ENCODE measurements at places on chromosomes 13 and 19.

DNA sequence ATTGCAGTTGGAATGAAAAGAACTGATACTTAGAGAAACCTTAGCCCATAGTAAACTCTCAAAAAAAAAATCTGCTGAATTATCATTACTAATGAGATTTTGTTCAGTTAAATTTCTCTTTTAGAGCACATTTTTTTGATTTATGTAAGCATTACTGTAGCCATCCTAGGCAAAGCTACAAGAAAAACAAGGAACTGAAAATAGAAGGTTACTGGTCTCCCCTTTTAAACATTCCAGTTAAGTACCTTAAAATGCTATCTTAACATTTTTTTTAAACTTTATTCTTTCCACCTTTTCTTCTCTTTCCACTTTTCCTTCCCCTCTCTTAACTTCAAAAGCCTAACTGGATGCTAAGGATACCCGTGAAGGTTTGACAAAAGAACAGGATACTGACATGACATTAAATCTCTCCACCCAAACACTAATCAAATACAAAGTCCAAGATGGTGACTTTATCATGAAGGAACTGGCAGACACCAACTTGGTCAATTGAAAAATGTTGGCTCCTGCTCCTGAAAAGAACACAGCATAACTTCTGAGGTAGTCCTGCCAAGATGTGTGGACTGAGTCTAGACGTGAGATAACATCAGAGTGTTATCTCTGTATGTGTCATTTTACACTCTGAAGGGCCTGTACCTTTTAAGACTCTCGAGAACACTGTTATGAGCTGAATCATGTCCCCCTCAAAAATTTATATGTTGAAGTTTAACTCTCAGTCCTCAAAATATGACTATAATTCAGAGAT is 29.5 kb upstream of the SACS start:
- DNase-seq, result no peak

DNA sequence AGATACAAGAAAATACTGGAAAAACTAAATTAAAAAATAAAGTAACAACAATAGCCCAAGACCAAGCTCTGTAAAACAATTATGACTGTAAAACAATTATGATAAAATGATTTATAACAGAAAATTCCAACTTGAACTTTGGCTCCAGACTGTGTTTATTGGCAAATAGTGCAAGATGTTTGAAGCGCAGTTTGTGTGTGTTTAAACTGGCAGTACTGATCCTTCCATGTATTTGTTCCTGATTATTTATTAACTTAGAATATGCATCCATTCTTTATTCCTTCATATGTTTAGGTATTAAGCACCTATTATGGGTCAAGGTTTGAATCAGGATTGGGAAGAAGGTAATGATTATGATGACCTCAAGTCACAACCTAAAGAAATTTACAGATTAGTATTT is 37.8 kb downstream of the ZNF582 start:
- DNase-seq, result no peak

- no peak for DNase-seq
Observed at GRCh38 chr13:100552755-100553154, 35.8 kb downstream of the GGACT start.

- no peak for DNase-seq
Observed at GRCh38 chr13:28128030-28128429, 10.3 kb upstream of the PAN3 start.

GRCh38 chr19:1263188-1263587 is 5.9 kb upstream of the CIRBP start:
- no peak for DNase-seq

GRCh38 chr13:60000976-60001375 is 162.8 kb downstream of the DIAPH3 start:
- DNase-seq, result no peak

GRCh38 chr19:54160182-54160811 is 776 bp upstream of the LENG1 start:
- no peak for DNase-seq

- DNase-seq, result no peak
Observed at GRCh38 chr13:84654654-84655275, 772.5 kb upstream of the SLITRK1 start.

DNA sequence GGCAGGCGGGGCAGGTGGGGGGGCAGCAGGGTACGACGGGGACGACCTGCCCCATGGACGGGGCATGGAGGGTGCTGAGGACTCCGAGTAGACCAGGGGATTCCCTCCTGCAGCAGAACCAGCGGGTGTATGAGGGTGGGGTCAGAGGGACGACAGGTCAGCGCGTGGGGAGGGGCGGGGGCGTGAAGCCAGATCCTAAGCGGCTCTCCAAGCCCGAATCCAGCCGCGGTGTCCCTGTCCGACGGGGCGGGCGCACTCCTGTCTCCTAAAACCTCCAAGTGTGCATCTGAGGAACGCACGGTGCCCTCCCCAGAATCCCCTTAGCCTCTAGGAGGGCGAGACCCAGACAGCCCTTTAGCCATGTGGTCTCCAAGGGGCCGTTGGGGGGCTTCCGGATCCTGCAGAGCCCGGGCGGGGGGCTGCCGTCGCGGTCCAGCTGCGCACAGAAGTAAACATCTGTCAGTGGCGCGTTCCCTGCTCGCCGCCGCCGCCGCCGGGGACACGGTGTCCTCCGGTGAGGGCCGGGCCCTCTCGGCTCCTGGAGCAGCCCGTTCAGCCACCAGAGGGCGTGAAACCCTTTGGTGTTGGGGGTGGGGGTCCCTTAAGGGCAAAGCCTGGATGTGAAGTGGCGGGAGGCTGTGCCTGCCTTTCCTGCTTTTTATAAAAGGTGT is 730 bp downstream of the NRTN start:
- DNase-seq, result no peak

GRCh38 chr13:28636677-28637317 is 22.1 kb upstream of the POMP start:
- peak; percentile 36 for DNase-seq

GRCh38 chr13:48806522-48806921 is 152.8 kb downstream of the CYSLTR2 start:
- DNase-seq, result no peak

DNA sequence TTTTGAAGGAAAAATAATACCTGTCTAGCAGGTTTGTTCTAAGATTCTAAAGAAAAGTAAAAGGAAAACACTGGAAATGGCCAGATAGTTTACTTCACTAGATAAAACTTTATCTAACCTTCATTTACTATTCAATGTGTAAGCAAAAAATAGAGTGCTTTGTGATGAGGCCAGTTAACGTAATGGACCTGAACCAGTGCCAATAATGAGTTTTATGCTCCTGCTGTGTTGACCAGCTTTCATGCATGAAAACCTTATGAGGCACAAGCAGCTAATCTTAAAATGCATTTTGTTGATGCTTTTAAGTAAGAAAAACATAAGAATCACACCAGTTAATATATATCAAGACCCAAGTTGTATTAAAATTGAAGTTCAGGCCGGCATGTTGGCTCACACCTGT is 617.2 kb upstream of the GPC6 start:
- no peak for DNase-seq

DNA sequence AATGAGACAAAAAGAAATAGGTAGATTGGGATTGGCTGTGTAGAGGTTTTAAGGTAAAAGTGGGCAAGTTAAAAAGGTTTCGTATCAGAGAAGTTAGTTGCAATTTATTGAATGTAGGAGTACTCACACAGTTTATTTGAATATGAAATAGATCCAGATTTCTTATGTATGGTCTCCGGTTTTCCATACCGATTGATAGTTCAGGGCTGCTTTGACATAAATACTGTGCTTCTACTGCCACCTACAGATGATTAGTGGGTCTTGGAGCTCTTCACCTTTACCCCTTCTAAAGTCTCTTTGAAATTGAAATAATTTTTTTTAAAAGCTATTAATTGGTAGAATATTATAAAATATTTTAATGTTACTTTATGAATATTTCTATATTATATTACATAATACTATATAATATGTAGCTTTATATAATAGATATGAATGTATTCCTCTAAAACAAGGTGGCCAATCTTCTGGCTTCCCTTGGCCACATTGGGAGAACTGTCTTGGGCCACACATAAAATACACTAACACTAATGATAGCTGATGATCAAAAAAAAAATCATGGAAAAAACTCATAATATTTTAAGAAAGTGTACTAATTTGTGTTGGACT is 7.7 kb upstream of the GPR18 start:
- DNase-seq, result no peak

- no peak for DNase-seq
Observed at GRCh38 chr13:111904701-111905608, 162.0 kb upstream of the SOX1 start.

DNA sequence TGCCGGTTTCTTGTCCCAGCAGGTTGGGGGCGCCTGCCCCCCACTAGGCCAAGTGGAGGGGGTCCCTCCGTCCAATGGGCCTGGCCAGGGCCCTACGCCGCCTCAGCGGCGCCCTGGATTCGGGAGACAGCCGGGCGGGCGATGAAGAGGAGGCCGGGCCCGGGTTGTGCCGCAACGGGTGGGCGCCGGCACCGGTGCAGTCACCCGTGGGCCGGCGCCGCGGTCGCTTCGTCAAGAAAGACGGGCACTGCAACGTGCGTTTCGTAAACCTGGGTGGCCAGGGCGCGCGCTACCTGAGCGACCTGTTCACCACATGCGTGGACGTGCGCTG is 6.2 kb downstream of the KCNJ14 start:
- no peak for DNase-seq

DNA sequence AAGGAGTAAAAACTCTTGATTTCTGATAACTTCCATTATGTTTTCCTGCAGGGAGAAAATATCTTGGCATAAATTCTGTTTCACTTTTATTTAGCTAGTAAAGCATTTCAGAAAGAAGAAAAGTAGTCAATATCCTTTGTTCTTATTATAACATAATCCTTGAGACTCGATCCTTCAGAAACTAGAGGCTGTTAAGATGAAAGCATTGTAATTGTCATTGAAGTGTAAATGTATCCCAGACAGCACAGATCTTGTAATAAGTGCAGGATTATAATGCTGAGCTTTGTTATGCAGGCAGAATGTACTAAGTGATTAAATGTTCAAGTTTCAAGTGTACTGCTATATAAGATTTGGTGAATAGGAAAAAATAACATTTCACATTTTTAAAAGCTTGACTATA is 225.2 kb upstream of the ATXN8OS start:
- DNase-seq, result no peak

DNA sequence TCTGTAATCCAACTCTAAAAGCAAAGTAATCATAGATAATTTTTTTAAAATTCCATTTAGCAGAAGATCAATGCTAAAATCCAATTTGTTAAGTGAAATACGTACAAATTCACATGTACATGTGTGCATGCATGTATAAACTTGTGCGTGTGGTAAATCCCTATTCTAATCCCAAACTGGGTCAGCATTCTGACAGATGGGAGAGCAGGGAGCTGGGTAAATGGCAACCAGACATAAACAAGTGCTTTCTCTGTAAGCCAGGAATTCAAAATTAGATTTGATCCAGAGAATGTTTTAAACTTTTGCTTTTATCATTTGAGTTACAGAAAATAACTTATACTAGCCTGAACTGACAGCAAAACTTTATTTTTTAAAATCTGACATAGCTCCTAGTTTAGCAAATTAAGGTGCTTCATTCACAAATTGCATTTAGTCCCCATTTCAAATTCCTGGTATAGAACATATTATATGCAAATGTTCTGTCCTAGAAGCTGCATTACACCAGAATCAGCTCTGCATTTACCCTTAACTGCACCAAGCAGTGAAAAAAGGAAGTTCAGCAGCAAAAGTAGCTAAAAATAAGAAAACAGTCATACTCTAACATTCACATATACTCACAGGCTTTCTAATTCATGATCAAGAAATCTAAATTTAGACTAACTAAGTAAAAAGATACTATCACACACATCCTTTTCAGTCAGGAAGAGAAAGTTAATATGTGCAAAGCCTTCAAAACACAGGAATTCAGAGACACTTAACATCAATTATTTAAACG is 32.6 kb downstream of the UBL3 start:
- no peak for DNase-seq

DNA sequence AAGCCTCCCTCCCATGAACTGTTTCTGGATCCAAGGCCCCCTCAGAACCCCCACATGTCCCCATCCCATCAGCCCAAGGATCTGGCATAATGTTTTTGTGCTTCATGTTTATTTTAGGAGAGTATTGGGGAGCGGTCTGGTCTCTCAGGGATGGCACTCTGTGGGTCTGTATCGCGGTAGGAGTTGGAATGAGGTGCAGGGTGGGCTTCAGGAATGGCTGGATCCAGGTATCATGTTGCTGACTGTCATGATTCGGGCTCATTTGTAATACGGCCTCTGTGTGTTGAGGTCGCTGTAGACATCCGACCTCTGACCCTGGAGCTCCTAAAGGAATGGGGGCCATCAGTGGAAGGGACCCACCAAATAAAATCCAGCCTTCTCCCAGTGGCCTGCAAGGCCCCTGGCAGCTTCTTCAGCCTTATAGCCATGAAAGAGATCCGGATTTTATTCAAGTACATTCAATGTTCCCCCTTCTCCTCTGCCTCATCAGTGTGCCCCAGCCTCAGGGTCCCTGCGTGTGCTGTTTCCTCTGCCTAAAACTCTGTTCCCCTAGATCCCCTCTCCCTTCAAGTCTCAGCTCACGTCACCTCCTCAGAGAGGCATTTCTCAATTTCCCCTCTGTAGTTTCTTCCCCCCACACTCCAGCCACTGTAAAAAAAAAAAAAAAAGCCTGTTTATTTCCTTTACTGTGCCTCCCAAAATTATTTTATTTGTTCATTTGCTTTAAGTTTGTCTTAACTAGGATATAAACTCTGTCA is 2.2 kb downstream of the HCST start:
- no peak for DNase-seq

DNA sequence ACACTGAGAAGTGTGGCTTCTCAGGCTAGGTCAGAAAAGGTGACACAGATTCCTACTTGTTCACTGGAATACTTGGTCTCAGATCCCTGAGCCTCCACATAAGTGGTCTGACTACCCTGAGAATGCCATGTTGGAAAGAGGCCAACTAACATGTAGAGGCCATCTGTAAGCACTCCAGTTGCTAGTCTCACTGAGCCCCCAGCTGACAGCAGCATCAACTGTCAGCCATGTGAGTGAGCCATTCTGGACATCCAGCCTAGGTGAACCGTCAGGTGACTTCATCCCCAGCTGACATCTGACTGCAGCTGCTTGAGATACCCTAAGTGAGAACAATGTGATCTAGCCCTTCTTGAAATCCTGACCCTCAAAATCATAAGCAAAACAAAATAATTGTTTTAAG is 18.1 kb upstream of the ARL11 start:
- no peak for DNase-seq

- DNase-seq, result no peak
Observed at GRCh38 chr19:50569938-50570540, 1.8 kb upstream of the LRRC4B start.

DNA sequence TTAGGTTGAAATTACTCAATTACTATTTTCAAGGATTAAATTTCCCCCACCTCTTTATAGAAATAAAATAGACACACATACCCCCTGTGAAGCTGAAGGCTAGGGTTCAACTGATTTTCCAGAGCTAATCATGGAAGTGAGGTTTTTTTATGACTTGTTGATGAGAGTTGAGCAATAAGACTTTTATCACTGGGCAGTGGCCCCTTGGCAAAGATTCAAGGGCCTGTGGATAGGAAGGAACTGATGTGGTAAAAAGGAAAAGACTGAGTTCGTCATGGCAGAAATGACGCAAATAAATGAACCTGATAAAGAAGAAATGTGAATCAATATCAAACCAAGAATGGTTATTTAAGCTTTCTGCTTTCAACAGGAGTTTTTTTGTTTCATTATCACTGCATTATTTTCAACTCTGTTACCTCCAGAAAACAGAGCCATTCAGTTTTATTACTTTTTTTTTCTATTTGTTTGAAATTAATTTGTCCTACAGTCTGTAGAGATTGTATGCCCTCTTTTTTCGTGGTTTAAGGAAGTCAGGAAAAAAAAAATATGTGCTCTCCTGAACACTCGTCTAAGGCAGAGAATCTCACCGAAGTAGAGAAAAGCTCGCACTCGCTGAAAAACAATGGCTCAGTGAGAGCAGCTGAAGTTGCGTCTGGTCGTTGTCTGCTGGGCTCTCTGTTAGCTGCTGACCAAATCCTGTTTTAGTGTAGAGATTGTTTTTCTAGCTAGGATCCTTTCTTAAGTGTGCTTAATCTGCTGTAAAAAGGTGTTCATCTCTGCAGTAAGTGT is 38.9 kb downstream of the STOML3 start:
- DNase-seq, result no peak
